NCI-H1105 (cell line): ENCODE measurements at places on chromosomes 5 and 9.

DNA sequence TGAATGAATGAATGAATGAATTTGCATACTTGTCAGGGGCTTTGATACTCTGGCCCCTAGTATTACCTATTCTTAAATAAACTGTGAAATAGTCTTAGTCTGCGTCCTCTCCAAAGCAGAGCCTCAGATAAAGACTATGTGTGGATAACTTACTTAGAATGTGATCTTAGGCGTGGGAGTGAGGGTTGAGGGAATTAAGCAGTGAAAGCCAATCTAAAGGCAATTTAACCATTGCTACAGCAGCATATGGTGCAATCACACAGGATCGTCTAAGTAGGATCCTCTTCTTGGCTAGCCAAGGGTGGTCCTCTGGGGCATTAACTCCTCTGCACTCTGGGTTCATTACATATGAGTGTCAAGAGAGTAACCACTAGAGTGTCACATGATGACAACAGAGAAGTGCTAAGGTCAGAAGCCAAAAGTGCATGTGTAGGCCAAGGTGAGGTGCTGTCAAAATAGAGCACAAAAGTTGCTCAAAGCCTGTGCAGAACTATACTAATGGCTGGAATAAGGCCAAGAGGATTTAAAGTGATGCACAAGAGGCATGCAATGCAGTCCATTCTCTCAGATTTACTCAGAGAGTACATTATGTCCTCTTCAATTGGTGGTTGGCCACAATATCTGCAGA, 274.4 kb upstream of the SEMA6A start:
- no peak for DNase-seq

DNA sequence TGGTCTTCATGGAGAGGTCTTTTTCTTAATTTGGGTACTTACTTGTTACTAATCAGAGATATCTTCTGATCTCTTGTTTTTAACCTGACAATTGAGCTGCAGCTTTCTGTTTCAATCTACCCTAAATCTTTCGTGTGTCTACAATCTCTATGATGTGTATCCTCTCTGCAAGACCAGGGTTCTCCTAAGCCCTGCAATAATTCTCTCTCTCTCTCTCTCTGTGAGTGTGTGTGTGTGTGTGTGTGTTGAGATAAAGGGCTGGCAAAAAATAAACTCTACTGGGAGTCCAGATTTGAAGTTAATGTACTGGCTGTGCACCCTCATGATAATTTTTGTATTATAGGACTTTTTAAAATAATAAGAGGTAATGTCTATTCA, 57.8 kb upstream of the FBXL7 start:
- no peak for DNase-seq

DNA sequence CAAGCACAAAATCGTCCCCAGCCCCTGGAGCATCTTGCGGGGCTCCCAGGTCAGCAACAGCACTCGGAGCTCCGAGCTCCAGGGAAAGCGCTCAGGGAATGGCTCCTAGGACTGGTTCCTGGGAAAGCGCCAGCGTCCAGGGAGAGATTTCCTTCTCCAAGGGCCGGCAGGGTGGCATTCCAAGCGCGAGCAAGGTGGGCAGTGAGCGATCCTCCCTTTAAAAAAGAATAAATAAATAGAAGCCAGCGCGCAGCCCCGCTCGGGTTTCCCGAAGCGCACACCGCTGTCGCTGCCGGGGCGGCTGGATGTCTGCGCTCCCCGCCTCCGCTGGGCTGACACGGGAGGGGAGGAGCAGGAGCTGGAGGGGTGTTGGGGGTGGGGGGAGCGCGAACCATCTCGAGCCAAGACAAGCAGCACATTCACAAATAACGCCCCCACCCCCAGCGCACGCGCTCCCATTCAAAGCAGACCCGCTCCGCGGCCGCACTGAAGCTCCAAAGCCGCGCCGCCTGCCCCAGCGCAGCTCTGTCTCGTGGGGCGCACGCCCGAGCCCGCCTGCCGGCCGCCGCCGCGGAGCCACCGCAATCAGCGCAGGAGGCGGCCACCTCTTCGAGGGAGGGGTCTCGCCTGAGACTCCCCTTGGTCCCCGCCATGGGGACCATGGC, 327.4 kb downstream of the SH3GL2 start:
- no peak for DNase-seq

- no peak for DNase-seq
Measured at GRCh38 chr5:61402970-61403900, 71.2 kb downstream of the ZSWIM6 start.

- DNase-seq = no peak
Measured at GRCh38 chr5:131661933-131662332, 26.9 kb upstream of the RAPGEF6 start.

- DNase-seq = peak; percentile 23
Measured at GRCh38 chr9:25678147-25678666, at the start of gene TUSC1. TSS of gene TUSC1 (minus strand) at chr9:25678444. CDS start at chr9:25678312, 132 bp downstream.

GRCh38 chr9:114108016-114108833, 9.1 kb upstream of the KIF12 start:
- DNase-seq = peak; percentile 58
